Panc1 (cell line): ENCODE measurements at places on chromosomes 3 and 15. TPM values are rescaled to one million over a fixed set of nuclear protein-coding genes. Genes with fewer than 3 reads are reported as not detected.

The CHRNA7 gene
- 3.3 TPM for total RNA-seq

DNA sequence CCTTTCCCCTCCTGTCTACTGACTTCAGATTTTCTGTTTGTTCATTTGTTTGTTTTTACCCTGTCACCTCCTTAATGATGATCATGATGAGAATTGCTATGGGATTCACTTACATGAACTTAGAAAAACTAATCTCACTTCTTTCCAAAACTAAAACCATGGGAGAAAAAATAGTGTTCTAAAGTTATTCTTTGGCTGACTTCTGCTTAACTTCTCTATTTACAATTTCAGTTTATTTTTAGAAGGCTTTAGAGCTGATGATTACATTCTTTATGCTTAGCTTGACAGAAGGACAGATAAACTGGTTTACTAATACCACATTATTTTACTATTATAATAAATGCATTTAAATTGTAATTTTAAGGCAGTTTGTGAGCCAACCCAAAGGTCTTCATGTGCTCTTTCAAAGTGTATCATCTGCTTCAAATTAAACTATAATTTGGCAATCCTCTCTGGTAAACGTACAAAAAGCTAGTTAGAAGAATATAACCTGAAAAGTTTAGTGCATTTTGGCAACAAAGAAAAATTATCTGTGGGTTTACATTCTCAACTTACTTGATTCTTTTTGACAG is 676.8 kb upstream of the UBE2E2 start:
- no peaks in the 10 kb centered on the region for H3K4me1 ChIP-seq
- DNase-seq: no peak
- H3K36me3 ChIP-seq: no peaks in the 10 kb centered on the region
- H3K27ac ChIP-seq: no peak overlapping the region

- DNase-seq: no peak
- no peak overlapping the region for H3K27ac ChIP-seq
- peaks cover 7% of the 10 kb centered on the region; the same call in 1 of the 2 replicates for H3K27me3 ChIP-seq
- H3K4me3 ChIP-seq: no peak overlapping the region
Observed at GRCh38 chr3:140917772-140918171, 23.9 kb upstream of the SLC25A36 start.

The SYNPR gene
- total RNA-seq: not detected

GRCh38 chr15:66133247-66133885 is 120.2 kb downstream of the MEGF11 start:
- no peak for DNase-seq
- H3K4me1 ChIP-seq: no peaks in the 10 kb centered on the region
- no peaks in the 10 kb centered on the region for H3K36me3 ChIP-seq
- peaks cover 11% of the 10 kb centered on the region for H3K27me3 ChIP-seq
- no peak overlapping the region for H3K4me3 ChIP-seq

DNA sequence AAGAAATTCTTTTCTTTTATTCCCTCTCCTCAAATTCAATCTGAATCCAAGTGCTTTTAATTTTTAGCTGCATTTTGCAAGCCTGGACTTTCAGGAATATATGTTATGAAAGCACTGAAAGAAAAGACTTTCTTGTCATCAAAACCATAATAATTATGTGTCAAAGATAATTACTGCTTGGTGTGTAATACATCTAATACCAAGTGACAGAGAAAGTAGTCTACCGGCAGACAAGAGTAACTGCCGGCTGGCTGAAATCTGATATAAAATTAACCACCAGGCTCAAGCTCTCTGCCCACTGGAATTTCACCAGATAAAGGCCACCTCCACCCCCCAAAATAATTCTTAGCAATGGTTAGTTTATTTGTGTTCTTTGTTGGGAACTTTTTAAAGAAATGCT is 220.9 kb upstream of the CDIN1 start:
- H3K27me3 ChIP-seq: no peaks in the 10 kb centered on the region
- H3K4me1 ChIP-seq: no peaks in the 10 kb centered on the region
- no peak overlapping the region for H3K4me3 ChIP-seq
- H3K36me3 ChIP-seq: no peaks in the 10 kb centered on the region

- H3K4me3 ChIP-seq: no peak overlapping the region
- H3K4me1 ChIP-seq: no peaks in the 10 kb centered on the region
- H3K27me3 ChIP-seq: no peaks in the 10 kb centered on the region
- no peak overlapping the region for H3K27ac ChIP-seq
- no peaks in the 10 kb centered on the region for H3K36me3 ChIP-seq
- no peak for DNase-seq
Observed at GRCh38 chr3:48225587-48225986, 2.3 kb downstream of the CAMP start.

The CILP gene
- 0.08 TPM for total RNA-seq

DNA sequence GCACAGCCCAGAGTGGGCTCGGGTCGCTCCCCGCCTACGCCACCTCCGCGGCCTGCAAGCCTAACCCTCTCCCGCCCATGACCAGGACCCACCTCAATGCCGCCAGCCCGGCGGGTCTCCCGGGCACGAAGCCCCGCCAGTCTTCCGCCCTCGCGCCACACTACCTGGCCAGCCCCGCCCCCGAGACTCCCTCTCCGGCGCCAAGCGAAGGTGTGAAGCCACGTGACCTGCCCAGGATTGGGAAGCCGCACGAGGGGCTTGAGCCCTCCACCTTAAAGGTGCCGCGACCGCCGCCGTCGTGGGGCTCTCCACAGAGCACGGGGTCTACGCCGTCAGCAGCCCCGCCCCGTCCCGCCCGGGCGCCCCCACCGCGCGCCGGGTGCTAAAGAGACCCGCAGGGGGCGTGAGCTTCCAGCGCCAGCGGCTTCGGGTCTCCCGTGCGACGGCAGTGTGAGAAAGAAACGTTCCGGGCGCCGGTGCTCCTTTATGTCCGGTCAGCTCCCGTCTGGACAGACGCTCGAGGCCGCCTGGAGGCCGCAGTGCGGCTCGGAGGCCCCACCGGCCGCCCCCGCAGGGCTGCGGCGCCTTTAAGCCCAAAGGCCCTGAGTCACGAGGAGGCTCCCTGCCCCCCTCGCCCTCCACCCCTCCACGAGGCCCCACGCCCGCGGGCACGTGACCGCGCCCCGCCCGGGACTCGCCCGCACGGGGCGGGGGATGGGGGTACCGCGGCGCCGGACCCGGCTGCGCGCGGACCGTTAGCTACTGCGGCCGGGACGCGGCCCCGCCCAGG is at the start of gene CPEB1:
TSS of gene CPEB1 (minus strand) at position 319 of the 790 bp plus-strand sequence. CDS start 18,904 bp downstream, outside the sequence.
- DNase-seq: no peak
- H3K4me3 ChIP-seq: peak within 1 kb of the TSS; percentile 57
- peak within 1 kb of the TSS; percentile 71 for H3K27ac ChIP-seq

- no peak for DNase-seq
- peak within 1 kb of the TSS; percentile 92 for H3K4me3 ChIP-seq
- H3K4me1 ChIP-seq: peaks cover 19% of the 10 kb centered on the region; the same call in 1 of the 2 replicates
- peaks cover 3% of the 10 kb centered on the region for H3K36me3 ChIP-seq
- no peaks in the 10 kb centered on the region for H3K27me3 ChIP-seq
- peak within 1 kb of the TSS; percentile 82 for H3K27ac ChIP-seq
Observed at GRCh38 chr3:37174532-37175126, at the start of gene LRRFIP2. TSS of gene LRRFIP2 (minus strand) at chr3:37174582. CDS start at chr3:37148983, 25,599 bp downstream.

- H3K27me3 ChIP-seq: no peaks in the 10 kb centered on the region
- DNase-seq: no peak
- H3K27ac ChIP-seq: no peak overlapping the region
Observed at GRCh38 chr3:189589179-189589569, 42.0 kb upstream of the TP63 start.

DNA sequence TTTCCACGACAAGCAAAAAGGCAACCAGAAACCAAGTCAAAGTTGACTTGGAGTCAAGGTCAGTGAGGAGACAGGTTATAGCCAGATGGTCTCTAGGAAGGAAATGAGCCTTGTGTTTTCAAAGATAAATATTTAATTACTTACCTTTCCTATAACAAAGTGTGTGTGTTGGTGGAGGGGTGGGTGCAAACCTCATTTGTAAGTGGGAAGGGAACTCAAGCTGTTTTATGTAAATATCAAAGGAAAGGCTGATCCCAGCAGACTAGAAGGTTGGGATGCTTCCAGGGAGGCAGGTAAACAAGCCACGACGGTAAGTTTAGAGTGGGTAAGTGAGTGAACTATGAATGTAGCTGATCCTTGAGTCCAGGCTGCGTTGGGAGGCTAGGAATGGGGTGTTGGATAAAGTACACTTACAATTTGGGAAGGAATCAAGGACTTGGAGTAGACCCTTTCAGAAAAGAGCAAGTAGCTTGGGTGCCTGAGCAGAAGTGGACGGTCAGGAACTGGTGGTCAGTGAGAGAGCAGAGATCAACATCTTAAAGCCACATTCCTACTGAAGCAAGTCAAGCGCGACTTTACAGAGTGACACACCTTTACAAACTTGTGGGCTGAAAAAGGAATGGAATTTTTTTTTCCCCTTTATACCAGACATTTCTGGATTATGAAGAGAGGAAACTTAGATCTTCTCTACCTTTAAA is 82.0 kb upstream of the TBL1XR1 start:
- H3K27ac ChIP-seq: peak overlapping the region; percentile 40; the same call in 1 of the 2 replicates
- no peaks in the 10 kb centered on the region for H3K36me3 ChIP-seq
- H3K4me1 ChIP-seq: peaks cover 2% of the 10 kb centered on the region; the same call in 1 of the 2 replicates
- no peak for DNase-seq
- H3K27me3 ChIP-seq: no peaks in the 10 kb centered on the region

The GOLGA8G gene
- total RNA-seq: not detected

The RBP2 gene
- not detected for total RNA-seq

The EID1 gene
- 102 TPM for total RNA-seq

The CYP8B1 gene
- 0.08 TPM for total RNA-seq

- no peak for DNase-seq
- H3K36me3 ChIP-seq: no peaks in the 10 kb centered on the region
- H3K27ac ChIP-seq: no peak overlapping the region
- H3K4me1 ChIP-seq: no peaks in the 10 kb centered on the region
- no peak overlapping the region for H3K4me3 ChIP-seq
- no peaks in the 10 kb centered on the region; the same call in 1 of the 2 replicates for H3K27me3 ChIP-seq
Observed at GRCh38 chr3:183210862-183211341, 42.2 kb upstream of the B3GNT5 start.

The TYRO3 gene
- total RNA-seq: 41.7 TPM

The ZNF501 gene
- 0.15 TPM for total RNA-seq

GRCh38 chr3:30467596-30468238 is 138.7 kb upstream of the TGFBR2 start:
- H3K27me3 ChIP-seq: no peaks in the 10 kb centered on the region
- peak overlapping the region; percentile 44; the same call in 1 of the 2 replicates for H3K27ac ChIP-seq
- no peaks in the 10 kb centered on the region for H3K4me1 ChIP-seq
- no peaks in the 10 kb centered on the region for H3K36me3 ChIP-seq
- H3K4me3 ChIP-seq: no peak overlapping the region
- DNase-seq: no peak

DNA sequence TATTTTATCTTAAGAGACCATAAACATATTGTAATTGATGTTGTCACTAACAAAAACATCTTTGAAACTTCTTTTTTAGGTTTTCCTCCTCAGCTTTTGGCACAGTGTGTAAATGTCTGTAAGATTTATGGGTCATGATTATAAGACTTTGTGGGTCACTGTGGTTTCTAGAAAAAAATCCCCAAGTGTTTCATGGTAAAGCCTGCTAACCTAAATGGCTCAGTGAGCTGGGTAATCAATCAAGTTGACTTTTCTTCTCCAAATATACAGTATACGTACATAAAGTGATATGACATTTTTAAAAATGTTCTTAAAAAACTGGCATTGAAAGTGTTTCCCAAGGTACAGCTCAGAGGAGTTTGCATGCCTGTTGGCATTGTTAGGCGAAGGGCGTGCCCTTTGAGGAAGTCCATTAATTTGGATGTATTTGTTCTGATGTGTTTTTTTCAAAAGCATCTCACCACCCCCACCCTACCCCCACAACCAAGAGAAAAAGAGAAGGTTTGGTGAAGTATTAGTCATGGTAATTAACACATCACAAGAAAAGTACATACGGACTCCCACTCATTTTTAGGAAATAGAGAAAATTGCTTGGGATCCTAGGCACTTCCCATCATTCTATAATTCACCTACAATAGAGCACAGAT is 385.4 kb upstream of the LRRC3B start:
- DNase-seq: no peak
- no peaks in the 10 kb centered on the region for H3K4me1 ChIP-seq
- no peak overlapping the region for H3K27ac ChIP-seq
- no peaks in the 10 kb centered on the region for H3K27me3 ChIP-seq

DNA sequence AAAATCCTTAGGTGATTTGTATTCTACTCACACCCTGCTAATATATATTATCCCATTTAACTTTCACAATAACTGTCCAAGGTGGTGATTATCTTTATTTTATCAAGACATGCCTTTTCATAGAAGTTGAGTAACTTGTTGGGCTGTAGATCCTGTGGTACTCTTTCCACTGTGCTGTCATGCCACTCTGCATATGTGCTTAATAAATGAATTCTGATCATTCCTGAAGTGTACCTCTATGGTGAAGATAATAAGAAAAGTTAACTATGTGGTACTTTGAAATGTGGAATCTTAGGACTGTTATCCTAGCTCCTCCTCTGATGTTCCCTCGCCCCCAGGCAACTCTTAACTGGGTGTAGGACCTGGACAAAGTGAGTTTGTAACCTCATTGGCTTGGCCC is 5.2 kb downstream of the SNRK start:
- DNase-seq: no peak
- no peak overlapping the region for H3K4me3 ChIP-seq
- no peaks in the 10 kb centered on the region for H3K36me3 ChIP-seq
- peaks cover 10% of the 10 kb centered on the region; the same call in 1 of the 2 replicates for H3K4me1 ChIP-seq
- H3K27ac ChIP-seq: no peak overlapping the region

The CLDN16 gene
- total RNA-seq: not detected

The TMEM44 gene
- total RNA-seq: 70.1 TPM

GRCh38 chr15:89877083-89877425 is 16.7 kb downstream of the AP3S2 start:
- H3K27ac ChIP-seq: no peak overlapping the region
- H3K4me3 ChIP-seq: no peak overlapping the region
- DNase-seq: no peak
- H3K27me3 ChIP-seq: no peaks in the 10 kb centered on the region

DNA sequence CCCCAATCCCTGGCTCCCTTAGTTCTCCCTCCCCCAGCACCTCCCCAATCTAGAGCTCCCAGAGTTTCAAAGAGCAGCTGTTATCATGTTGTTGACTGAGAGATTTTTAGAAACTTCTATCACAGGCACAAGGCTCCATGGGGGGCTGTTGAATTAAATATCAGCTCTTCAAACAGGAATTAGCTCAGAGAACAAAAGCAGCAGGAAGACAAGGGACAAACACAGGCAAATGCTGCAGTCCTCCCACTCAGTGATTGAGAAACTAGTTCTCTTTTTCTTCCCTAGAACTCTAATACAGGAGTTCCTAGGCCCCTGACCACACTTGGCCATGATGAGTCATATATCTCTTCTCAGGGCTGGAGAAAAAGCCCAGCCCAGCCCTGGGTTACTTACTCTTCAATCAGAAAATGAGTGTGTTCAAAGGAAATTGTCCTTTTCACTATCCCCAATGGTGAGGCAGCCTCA is 262.1 kb downstream of the IGSF11 start:
- no peak overlapping the region for H3K4me3 ChIP-seq
- H3K27ac ChIP-seq: no peak overlapping the region
- H3K27me3 ChIP-seq: no peaks in the 10 kb centered on the region
- no peaks in the 10 kb centered on the region for H3K4me1 ChIP-seq
- H3K36me3 ChIP-seq: no peaks in the 10 kb centered on the region
- DNase-seq: no peak

- H3K4me1 ChIP-seq: no peaks in the 10 kb centered on the region
- no peaks in the 10 kb centered on the region for H3K27me3 ChIP-seq
- DNase-seq: no peak
- H3K27ac ChIP-seq: no peak overlapping the region
- H3K36me3 ChIP-seq: no peaks in the 10 kb centered on the region
Observed at GRCh38 chr3:122398920-122399319, 14.9 kb downstream of the FAM162A start.

- no peak for DNase-seq
- no peaks in the 10 kb centered on the region for H3K36me3 ChIP-seq
- peak overlapping the region; percentile 8; the same call in 1 of the 2 replicates for H3K27ac ChIP-seq
- no peak overlapping the region for H3K4me3 ChIP-seq
Observed at GRCh38 chr3:177729956-177730681, 532.8 kb upstream of the TBL1XR1 start.

GRCh38 chr3:19363071-19363470 is 214.8 kb downstream of the KCNH8 start:
- H3K27me3 ChIP-seq: no peaks in the 10 kb centered on the region
- H3K4me3 ChIP-seq: no peak overlapping the region
- DNase-seq: no peak
